Thoracic aorta endothelial cell (primary cell): ENCODE measurements at places on chromosomes 13 and 19. TPM values are rescaled to one million over a fixed set of nuclear protein-coding genes. Genes with fewer than 3 reads are reported as not detected.

Gene WDR88
- total RNA-seq: not detected in 2 replicates

Gene CYP4F2
- total RNA-seq: not detected in 2 replicates

Gene CEBPA
- 0.13 and 0.14 TPM in 2 replicates for total RNA-seq

Gene APLP1
- total RNA-seq: 2.2 and 3.6 TPM in 2 replicates

Gene SMIM17
- 0.14 TPM in 1 of 2 replicates, not detected in the other for total RNA-seq

Gene SCN1B
- 10.6 and 11.6 TPM in 2 replicates for total RNA-seq

Gene PLK5
- total RNA-seq: not detected in 2 replicates

Gene ZC3H13
- 27.7 and 29.4 TPM in 2 replicates for total RNA-seq

Gene ACP7
- total RNA-seq: 0.07 and 0.27 TPM in 2 replicates

Gene GNG8
- total RNA-seq: not detected in 2 replicates

Gene TNFSF13B
- 0.36 and 1.7 TPM in 2 replicates for total RNA-seq

Gene ZNF415
- total RNA-seq: 0.29 and 0.80 TPM in 2 replicates

Gene KLF16
- total RNA-seq: 11.0 and 14.4 TPM in 2 replicates

Gene PSG2
- not detected in 2 replicates for total RNA-seq

Gene KIR2DL3
- total RNA-seq: not detected in 2 replicates

Gene EFNA2
- total RNA-seq: 0.27 TPM in 1 of 2 replicates, not detected in the other

Gene DNAAF3
- total RNA-seq: 0.27 and 0.29 TPM in 2 replicates

Gene ZNF414
- 3.9 and 5.8 TPM in 2 replicates for total RNA-seq

Gene ZNF208
- 0.13 and 0.14 TPM in 2 replicates for total RNA-seq

Gene MAB21L1
- total RNA-seq: 0.13 TPM in 1 of 2 replicates, not detected in the other

Gene FXYD7
- not detected in 2 replicates for total RNA-seq

Gene SIGLEC14
- total RNA-seq: 0.14 TPM in 1 of 2 replicates, not detected in the other

Gene NRTN
- not detected in 2 replicates for total RNA-seq

Gene NAPSA
- not detected in 2 replicates for total RNA-seq

Gene PDE4C
- total RNA-seq: 0.13 and 0.57 TPM in 2 replicates

Gene SPTBN4
- 0.07 TPM in 1 of 2 replicates, not detected in the other for total RNA-seq

Gene PRKCG
- total RNA-seq: under 0.01 and 0.22 TPM in 2 replicates

Gene SIGLEC9
- not detected in 2 replicates for total RNA-seq

Gene APOE
- total RNA-seq: 0.40 and 0.65 TPM in 2 replicates

Gene ZNF540
- total RNA-seq: 0.14 and 0.40 TPM in 2 replicates

Gene PCDH9
- 4.5 and 10.5 TPM in 2 replicates for total RNA-seq

Gene DACH1
- total RNA-seq: 7.3 and 7.8 TPM in 2 replicates

Gene ZNF221
- total RNA-seq: 5.2 TPM in 2 replicates

Gene MBD3L4
- not detected in 2 replicates for total RNA-seq

Gene APOC4
- not detected in 2 replicates for total RNA-seq

Gene ZNF606
- total RNA-seq: 11.7 and 14.8 TPM in 2 replicates
